GM12865 (cell line): ENCODE measurements at places on chromosomes 1 and 21.
A peak's percentile ranks its signal among the peaks of the same experiment; 100 is the strongest.

GRCh38 chr1:60832367-60832766, 250.0 kb upstream of the NFIA start:
- DNase-seq: no peak

DNA sequence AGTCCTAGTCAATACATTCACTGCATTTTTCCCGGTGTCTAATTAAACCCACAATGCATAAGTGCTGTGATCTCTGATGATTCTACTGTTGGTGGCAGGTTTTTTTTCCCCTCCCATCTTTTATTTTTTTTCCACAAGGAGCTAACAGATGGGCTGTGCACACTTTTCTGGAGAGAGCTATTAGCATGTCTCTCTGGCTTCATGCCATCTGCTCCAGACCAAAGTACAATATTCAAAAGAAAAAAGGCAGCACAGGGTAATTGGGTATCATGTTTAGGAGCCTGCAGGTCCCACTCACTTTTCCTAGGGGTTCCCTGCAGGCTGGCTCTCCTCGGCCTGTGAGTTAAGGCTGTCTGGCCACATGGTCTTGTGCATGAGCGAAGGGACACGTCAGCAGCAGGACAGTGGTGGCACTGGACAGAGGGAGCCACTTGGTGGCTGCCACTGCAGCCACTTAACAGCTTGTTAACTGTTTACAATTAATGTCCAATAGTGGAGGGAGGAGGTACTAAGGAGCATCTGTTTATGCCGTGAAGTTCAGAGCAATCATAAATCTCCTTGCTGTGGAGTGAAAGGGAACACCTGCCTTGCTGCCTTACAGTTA, 53.5 kb upstream of the C8B start:
- DNase-seq: no peak

DNA sequence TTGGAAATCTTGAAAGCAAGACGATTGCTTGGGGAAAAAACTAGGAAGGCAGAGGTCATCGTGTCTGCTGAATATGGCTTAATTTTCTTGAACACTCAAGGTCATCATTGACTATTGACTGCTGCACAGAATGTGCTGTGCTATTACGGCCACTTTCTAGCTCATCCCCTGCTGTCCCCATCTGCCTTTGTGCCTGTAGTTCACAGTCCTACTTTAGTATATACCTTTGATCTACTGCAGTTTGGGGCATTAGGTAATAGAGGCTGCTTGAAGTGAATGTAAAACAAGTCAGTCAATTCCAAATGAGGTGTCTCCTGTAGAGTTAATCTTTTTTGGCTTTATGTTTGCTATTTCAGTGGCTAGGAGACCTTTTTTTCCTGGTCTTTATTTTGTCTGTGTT, 8.3 kb downstream of the RAB4A start:
- DNase-seq: no peak

DNA sequence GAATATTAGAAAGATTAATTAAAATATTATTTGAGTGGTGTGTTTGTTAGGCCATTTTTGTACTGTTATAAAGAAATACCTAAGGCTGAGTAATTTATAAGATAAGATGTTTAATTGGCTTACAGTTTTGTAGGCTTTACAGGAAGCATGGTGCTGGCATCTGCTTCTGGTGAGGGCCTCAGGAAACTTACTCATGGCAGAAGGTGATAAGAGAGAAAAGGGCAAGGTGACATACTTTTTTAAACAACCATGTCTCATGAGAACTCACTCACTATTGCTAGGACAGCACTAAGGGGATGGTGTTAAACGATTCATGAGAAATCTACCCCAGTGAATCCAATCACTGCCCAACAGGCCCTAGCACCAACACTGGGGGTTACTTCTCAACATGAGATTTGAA, 56.7 kb upstream of the RGS21 start:
- DNase-seq: no peak

- no peak for DNase-seq
Observed at GRCh38 chr1:29944253-29944905, 708.1 kb downstream of the PTPRU start.

DNA sequence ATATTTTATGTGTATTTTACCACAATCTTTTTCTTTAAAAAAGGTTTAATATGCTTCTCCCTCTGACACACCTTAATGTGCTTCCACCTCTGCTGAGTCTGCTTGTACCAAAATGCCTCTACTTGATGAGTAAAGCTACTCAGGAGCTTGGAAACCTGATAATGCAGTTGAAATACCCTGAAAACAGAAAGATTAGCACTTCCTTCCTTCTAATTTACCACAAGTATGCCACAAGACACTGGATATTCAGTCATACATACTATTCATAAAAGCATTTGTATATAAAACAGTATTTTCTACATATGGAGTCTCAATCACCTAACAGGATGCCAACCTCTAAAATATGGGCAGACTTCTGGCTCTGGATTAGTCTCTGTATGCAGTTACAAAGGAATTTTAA, 55.0 kb downstream of the SLC35D1 start:
- DNase-seq: no peak

DNA sequence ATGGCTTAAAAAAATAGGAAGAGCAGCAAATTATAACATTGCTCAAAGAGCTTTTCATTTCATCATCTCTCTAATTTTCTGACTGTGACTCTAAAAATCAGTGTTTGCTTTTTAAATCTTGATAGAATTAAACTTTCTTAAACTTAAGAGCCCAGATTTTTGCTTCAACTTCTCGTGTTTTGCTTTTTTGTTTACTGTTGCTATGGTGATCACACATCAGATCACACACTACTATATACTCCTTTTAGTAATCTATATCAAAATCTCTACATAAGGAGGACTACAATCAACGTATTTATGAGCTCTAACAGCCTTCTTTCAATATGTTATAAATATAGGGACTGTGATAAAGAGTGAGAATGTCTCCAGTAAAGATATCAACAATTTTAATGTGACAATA, 537.3 kb downstream of the KCNT2 start:
- no peak for DNase-seq

DNA sequence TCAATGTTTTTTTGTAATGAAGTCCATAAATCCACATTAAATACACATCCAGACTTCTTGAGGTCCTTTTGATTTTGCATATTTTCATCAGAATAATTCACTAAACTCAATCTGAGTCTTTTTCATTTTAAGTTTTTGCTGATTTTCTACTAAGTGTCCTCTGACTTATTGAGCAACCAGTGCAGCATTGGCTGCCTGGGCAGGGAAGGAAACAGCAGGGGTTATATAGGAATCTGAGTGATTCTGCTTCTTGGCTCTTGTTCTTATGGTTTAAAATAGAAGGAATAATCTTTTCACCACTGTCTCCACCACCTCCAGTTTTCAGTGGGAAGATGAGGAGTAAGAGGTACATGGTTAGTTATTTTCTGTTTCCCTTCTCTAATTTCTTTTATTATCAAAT, 88.4 kb downstream of the ST6GALNAC5 start:
- no peak for DNase-seq

DNA sequence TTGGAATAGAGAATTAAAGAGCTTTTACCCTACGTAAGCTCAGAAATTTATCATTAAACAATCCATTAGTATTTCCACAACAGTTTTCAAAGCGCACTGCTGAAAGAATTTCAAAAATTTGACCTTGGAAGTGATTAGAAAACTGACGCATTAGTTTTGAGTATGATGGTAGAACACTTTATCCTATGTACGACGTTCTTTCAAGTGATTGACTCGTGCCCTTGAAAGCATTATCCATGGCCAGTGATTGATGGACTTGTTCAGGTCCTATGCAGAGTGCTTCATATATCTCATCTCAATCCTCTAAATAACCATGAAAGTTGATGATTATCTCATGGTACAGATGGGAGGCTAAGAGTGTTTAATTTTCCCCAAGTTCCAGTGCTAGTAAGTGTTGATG, 697.2 kb downstream of the USP25 start:
- no peak for DNase-seq

DNA sequence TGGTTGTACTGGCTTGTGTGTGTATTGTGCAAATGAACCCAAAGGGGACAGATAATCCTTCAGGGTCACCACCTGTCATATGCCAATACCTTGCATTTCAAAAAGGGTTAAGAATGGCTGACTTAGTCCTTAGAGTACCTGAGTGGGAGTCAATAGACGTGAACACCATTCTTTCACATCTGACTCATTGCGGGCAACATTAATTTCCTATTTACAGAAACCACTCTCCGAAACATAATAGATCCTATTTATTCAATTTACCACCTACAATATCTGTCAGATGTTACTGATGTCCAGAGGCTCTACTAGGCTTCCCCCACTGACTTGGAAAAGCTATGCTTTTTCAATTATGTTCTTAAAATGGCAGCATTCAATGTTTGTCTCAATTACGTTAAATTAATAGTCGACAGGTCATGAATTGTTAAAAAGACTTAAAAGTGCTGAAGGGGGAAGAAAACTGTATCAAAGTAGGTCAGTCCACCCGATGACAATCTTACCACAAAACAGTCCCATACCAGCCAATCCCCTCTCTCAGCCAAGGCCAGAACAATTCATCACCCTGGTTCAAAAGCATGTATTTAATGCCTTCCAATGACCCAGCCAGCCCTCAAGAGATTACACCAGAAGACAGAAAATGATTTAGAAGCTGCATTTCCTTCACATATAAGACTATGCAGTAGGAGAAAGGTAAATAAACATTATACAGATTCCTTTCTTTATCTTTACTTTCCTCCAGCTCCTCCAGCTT, 48.6 kb upstream of the PLA2G2C start:
- no peak for DNase-seq

DNA sequence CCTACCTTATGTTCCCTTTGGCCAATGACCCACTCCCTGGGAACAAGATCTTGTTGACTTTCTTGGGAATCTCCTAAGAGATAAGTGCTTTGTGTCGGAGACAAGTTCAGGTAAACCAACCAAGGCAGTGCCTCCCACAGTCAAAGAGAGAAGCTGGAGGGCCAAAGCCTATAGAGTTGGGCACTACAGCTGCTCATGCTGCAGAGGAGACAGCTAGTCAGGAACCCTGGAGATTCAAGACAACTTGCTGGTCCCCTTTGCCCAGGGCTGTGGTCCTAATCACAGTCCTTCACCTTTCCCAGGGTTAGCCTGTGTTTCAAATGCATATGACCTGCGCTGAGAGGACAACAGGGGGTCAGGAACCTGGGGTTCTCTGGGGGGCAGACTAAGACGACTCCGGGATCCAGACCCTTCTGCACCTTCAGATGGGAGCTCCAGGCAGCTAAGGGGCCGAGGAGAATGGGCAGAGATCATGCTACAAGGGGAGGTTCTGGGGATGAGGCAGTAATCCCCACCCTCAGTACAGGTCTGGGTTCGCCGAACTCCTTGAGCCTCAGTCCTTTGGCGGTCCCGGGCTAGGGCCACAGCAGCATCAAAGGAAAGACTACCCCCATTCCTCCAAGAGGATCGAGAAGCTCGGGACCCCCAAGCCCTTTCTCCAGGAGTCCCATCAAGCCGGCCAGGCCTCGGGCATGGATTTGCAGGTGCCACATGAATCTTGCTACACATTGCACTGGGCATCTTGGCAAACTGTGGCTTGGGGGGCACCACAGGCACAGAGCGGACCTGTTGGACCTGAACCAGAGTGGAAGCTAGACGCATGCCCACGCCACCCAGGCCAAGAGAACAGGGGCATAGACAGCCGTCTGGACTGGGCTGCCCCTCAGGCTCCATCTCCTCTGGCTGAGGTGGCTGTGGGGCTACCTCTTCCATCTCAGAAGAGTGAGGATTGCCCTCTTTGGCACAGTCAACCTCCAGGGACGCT, 2.0 kb upstream of the USF1 start:
- DNase-seq: no peak

DNA sequence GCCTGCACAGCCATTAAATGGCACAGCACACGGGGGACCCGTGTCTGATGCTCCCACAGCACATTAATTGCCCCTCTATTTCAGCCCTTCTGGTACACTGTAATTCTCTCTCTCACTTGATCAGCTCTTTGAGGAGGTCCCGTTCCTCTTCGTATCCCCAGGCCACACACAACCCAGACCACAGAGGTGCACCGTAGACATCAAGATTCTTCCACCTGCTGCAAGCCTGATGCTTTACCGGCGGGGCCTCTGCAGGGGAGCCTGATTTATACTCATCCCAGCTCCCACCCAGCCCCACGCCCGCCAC, 759 bp downstream of the SMYD3 start:
- peak; percentile 21 for DNase-seq

- peak; percentile 71 for DNase-seq
Observed at GRCh38 chr1:15684042-15684461, at the start of gene PLEKHM2. PLEKHM2 (plus strand) TSS chr1:15684320; CDS start chr1:15684559, 239 bp downstream.

GRCh38 chr1:205226868-205227583, 720 bp upstream of the TMCC2 start:
- no peak for DNase-seq

DNA sequence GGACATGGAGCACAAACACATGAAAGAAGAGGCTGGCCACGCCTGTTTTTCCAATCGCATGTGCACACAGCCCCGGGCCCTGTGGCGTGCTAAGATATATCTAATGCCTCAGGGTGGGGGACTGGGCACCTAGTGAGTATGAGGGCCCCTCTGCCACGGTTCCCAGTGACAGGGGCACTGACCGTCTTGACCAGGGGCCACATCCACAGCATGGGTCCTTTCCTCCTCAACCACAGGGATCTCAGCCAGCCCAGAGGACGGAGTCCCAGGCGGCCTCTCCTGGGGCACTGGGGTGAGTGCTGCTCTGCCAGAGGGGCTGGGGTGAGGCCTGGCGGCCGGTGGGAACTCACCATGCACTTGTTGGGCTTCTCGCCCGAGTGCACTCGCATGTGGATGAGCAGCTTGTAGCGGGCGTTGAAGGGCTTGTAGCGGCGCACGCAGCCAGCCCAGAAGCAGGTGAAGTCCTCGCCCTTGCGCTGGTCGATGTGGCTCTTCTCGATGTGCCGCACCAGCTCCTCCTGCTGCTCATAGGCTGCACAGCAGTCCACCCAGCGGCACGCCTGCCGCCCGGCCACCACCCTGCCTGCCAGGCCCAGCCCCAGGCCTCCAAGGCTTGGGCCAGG, 134.7 kb downstream of the DMRTB1 start:
- no peak for DNase-seq
